ENCODE measurements at places on chromosomes 3 and 15.

DNA sequence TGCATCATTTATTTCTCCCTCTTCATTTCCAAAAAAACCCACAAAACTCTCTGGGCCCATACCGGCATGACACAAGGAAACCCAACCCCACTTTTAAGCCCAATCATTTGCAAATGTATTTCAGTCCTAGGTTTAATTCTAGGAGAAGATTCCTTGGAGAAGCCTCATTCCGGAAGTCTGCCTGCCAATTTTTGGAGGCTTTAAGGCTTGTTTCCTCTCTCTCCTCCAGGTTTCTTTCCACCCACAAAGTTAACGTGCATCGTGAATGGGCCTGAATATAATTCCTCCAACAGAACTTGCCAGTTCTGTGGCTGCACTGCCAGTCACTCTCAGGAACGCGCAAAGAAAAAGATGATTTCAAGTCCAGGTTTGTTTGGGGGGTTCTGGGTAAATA lies 69.9 kb upstream of the FOXP1 start:
- no peak for DNase-seq

DNA sequence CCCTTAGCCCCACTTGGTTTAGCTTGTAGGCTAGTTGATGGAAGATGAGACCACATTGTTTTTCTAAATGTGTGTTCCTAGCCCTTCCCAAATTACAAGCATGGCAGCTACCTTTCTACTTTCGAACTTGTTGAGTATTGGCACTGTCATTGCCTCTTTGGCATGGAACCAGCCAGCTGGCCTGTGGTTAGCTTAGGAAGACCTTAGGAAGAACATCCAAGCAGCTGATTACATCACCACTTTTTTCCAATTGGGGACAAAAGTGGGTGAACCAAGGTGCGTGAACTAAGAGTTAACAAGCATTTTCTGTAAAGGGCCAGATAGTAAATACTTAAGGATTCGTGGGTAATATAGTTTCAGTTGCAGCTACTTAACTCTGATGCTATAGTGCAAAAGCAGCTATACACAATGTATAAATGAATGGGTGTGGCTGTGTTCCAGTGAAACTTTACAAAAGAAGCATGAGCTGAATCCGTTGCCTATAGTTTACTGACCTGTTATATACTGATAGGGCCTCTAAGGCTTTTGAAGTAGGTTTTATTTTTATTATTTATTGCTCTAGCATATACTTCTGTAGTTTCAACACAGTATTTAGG lies 8.5 kb downstream of the KLHL18 start:
- no peak for DNase-seq

DNA sequence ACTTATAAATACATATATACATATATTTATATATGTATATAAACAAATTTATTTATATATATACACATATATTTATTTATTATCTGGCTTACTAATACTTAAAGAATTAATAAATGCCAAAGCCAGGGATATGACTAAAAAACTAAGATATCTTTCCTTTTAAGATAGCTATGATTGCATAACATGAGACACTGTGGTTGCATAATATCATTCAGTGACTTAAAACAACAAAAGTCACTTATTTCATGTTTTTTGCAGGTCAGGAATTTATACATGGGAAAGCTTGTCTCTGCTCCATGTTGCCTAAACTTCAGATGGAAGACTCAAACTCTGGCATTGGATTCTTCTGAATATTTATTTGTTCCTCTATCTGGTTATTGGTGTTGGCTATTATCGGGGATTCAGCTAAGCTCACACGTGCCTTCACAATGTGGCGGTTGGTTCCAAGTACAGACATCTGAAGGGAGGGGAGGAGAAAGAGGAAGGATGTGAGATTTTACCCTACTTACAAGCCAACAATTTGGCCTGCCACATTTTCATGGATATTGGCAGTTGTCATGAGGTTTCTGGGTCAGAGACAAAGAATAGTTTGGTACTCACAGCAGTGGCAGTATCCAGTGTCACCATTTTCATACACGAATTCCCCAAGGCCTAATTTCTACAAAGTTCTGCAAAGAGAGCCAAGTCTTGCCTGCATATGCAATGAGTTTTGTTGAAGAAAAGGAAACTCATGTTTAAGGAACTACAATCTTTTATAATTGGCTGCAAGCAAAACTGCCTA lies 381.6 kb downstream of the EPHA3 start:
- no peak for DNase-seq

DNA sequence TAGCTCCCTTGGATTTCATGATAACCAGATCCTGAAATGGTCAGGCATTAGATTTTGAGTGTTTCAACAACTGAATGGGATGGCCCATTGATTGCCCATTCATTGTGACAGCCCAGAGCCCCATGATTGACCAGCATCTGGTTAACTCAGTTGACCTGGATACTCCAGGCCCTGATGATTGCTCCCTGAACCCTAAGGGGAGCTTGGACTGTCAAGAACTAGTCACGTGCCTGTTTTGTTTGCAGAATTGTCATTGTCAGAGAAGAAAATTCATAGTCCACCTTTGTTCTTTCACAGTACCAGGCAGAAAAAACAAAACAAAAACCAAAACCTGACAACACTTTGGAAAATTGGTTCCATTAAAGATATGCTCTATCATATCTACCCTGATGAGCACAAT lies 241.3 kb upstream of the ONECUT1 start:
- DNase-seq, result no peak

DNA sequence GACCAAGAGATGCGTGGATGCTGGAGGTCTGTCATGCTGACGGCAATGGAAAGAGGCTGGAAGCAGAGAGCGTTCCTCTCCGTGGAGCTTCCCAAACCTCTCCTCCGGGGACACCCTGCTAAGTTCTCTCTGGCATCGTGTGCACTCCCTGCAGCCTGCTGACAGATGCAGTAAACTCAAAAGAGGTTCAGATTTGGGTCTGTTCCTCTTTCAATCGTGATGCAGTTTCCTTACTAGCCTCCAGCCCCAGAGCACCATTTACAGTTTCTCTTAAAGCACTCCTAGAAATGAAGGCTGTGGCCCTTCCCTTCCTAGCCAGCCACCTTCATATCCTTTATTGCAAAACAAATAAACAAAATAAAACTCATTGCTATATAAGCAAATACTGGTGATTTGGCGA lies 47.3 kb upstream of the LRRC58 start:
- no peak for DNase-seq

GRCh38 chr15:94230431-94230882 lies 904 bp upstream of the MCTP2 start:
- DNase-seq, result no peak

DNA sequence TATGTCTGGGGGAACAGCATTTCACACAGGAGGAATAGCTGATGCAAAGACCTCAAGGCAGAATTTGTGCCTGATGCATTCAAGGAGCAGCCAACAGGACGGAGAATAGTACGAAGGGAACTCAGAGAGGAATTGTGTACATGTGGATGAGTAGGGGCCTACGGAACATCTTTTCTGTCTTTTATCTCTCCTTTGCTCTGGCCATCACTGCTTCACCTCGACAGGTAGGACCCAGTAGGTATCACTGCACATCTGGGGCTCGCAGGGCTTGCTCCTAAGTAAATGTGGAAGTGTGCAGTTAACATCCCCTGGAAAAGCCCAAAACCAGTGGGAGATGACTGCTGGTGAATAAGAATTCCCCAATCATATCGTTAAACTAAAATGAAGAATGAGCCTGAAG lies 56.4 kb upstream of the POU1F1 start:
- DNase-seq, result no peak

DNA sequence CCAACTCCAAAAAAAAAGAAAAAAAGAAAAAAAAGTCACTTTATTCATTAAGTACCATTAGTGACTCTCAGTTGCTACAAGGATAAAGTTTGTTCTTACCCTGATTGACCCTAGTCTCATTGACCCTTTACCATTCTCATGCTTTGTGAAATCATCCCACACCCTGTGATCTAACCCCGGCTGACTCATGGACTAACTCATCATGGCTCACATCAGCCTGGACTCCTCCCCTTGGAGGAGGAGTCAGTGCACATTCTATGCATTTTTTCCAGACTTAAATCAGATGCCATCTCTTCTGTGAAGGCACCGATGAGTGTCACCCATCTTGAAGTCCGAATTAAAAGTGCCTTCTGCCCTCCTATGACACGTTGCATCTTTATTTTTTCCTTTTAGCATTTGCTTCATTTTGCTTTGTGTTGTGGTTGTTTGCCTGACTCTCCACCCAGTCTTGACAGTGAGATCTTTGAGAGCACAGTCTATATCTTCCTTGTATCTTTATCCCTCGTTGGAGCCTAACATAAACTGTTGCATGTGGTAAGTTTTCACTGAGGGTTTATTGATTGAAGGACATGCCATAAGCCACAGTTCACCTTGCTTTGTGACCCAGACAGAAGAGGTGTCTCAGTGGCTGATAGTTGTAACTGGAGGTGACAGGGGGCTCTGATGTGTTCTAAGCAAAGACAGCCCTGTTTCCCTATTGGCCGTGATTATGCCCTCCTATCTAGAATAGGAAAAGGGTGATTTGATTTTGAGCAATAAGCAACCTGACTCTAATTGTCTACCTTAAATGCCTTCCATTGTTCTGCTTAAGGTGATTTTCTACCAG lies 72.1 kb downstream of the IL1RAP start:
- DNase-seq, result no peak
